ENCODE measurements at places on chromosomes 7 and 10. TPM values are rescaled to one million over a fixed set of nuclear protein-coding genes. Genes with fewer than 3 reads are reported as not detected.

DNA sequence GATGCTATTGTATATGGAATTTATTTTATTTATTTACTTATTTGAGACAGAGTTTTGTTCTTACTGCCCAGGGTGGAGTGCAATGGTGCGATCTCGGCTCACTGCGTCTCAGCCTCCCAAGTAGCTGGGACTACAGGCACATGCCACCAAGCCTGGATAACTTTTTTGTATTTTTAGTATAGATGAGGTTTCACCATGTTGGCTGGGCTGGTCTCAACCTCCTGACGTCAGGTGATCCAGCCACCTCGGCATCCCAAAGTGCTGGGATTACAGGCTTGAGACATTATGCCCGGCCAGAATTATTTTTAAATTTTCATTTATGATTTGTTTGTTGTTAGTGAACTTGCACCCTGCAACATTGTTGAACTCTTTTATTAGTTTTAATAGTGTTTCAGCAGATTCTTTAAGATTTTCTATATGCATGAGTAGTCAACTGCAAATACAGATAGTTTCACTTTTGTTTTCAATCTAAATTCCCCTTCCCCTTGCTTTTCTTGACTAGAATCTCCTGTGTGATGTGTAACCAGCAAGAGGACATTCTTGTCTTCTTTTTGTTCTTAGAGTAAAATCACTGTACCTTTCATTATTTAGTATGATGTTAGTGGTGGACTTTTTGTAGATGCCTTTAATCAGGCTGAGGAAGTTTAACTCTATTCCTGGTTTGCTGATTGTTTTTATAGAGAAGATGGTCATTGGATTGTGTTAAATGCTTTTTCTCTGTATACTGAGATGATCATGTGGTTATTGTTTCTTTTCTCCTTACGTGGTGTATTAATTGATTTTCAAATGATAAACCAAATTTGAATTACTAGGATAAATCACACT lies 27.8 kb downstream of the ZNF33A start:
- no peak for DNase-seq

Gene DENND2A
- not detected for total RNA-seq

Gene ANXA8
- total RNA-seq, result 0.78 TPM

DNA sequence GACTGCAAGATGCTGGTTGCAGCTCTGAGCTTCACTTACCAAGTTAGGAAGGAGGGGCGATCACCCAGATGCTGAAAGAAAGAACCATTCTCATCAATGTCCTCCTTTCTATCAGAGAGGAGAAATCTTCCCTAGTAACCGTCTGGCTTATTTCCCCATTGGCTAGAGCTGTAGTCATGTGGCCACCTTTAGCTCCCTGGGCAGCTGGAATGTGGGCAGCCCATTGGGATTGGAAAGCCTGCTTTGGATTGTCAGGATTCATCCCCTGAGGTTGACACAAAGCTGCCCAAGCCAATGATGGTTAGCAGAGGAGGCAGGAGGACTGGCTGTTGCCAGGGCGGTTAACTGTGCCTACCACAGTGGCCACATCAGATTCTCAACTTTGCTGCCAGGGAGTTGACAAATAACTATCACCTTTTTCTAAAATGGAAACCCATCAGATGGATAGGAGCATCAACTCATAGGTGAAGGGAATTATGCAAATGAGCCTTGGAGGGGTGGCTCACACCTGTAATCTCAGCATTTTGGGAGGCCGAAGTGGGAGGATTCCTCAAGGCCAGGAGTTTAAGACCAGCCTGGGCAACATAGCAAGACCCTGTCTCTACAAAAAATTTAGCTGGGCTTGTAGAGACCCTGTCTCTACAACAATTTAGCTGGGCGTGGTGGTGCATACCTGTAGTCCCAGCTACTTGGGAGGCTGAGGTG lies 206.4 kb upstream of the GALNT17 start:
- DNase-seq, result no peak

GRCh38 chr10:93061594-93062513 lies 1.3 kb downstream of the CYP26C1 start:
- DNase-seq, result no peak

GRCh38 chr10:79352035-79352877 lies 5.0 kb downstream of the PPIF start:
- peak; percentile 14 for DNase-seq

- DNase-seq, result no peak
These were observed 179.6 kb downstream of the ZMYND11 start for GRCh38 chr10:314871-315270.

DNA sequence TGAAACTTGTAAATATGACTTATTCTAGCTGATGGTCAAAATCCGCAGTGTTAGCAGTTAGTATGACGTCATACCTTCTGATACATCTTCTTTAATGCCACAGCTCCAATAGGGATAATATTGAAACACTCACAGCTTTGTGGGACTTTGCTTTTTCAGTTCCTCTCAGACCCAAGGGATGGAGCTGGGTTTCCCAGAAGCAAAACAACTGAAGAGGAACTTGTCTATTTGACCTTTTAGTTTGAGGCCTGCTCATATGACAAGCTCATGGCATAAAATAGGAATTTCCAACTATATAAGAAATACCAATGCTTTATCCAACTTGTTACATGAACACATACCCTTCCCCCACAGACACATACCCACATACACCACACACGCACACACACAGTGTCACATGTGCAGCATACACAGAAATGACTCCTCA lies 31.6 kb upstream of the C10orf67 start:
- DNase-seq, result no peak

Gene FXYD4
- not detected for total RNA-seq

Gene NME8
- total RNA-seq, result not detected

Gene PIK3CG
- 47.3 TPM for total RNA-seq

DNA sequence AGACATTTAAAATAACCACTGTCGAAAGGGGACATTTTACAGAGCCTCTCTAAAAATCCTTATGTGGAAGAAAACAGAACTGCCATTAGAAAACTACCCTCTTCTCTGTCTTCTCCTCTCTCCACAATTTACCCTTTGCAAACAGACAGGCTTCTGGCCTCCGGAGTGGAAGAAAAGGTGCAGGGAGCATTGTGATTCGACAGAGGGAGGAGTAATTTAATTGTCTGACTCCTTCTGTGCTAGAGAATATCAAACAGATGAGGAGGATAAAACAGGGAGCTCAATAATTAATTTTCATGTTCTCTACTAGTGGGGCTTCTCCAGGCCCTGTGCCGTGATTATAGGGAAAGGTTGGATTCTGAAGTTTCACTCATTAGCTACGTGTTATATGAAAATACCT lies 615.5 kb upstream of the MKI67 start:
- no peak for DNase-seq

Gene COBL
- total RNA-seq, result not detected

Gene HPSE2
- not detected for total RNA-seq

Gene COL13A1
- total RNA-seq, result not detected

DNA sequence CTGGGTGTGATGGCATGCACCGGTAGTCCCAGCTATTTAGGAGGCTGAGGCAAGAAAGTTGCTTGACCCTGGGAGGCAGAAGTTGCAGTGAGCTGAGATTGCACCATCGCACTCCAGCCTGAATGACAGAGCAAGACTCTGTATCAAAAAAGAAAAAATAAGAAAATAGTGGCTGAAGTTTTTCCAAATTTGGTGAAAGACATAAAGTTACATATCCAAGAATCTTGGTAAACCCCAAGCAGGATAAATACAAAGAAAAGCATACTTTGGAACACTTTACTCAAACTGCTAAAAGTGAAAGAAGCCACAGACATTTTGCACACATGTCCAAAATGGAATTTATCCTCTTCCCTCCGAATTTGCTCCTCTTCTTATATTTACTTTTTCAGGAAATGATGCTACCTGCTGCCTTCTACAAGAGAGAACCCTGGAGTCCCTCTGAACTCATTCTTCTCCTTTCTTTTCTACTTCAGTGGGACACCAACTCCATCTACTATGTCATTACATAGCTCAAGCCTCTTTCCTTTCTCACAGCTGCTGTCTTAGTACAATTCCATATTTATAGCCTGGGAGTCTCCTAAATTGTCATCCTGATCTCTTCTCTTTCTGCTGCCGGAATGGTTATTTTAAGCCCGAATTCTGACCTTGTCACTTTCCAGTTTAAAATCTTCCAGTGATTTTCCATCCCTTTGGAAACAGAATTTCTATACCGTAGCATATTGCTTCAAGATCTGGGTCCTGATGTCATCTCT lies 17.3 kb upstream of the SMNDC1 start:
- DNase-seq, result no peak

Gene TMEM176B
- not detected for total RNA-seq

DNA sequence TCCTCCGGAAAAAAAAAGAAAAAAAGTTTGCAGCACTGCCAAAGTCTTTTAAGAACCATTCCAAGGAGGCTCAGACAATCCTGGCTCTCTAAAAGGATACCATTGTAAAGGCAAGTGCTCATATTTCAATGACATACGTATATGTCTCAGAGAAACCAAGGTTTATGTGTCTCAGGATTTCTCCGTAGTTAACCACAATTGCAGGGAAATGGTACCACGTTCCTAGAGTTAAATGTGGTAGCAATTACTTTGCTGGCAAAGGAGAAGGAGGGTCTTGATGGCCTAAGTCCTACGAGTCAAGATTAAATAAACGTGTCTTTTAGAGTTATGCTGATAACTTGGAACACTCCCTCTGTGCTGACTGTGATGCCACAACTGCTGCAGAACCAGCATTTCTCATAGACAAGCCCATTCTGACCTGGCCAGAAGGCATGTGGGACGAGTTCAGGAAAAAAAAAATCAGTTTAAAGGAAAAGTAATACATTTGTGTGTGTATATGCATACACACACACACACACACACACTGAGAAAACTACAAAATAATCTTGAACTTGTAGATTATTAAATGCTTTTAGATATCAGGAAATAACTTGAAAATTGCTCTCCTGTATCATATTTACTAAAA lies 245.9 kb downstream of the FGFR2 start:
- DNase-seq, result no peak

DNA sequence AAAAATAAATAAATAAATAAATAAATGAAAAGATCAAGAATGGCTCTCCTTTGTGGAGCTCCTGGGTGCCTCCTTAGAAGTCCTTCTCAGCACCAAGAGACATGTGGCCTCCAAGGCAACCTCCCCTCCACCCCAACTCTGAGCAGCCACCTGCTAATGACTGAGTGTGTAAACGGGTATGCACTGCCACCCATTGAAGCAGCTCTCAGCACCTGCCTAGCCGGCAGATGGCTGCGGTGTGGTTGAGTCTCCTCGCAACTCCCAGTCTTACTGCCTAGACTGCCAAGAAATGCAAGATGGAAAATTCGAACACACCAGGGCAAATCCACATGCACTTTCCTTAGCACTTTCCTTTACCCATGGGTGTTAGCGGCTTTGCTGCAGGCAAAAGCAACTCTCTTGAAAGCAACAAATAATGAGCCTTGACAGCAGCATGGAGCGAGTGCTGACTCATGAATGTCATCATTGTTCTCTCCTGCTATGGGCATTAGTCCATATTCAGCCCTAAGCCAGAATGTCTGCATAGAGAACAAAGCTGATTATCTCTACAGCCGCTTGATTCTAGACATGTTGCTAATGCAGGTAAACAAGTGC lies 913.9 kb upstream of the AUTS2 start:
- no peak for DNase-seq

Measured in activated CD4-positive, alpha-beta memory T cell treated with anti-CD3 and anti-CD28 coated beads, Interleukin-2, amount 10 ng/mL, durations not matched to agents 7 days and 5 days (primary cell).